ENCODE measurements at places on chromosomes 12 and 14.

DNA sequence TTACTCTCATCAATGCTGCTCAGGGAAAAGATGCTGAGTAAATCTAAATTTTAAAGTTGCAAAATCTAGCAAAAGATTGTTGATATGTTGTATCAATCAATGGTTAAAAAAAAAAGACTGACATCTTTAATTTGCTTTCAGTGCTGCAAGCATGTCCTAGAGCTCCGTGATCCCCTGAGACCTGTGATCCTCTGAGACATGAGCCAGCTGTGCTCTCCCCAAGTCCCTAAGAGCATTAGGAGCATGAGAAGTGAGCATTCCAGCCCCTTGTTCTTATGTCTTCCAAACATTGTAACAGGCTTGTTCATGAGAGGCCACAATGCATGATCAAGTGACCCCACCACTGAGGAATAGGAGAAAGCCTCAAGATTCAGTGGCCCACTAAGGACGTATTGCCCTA is 116.6 kb downstream of the DAD1 start:
- no peak for DNase-seq

- DNase-seq = peak; percentile 53
Measured at GRCh38 chr14:76050797-76051392, 65.3 kb downstream of the IFT43 start.

- DNase-seq = no peak
Measured at GRCh38 chr14:23125011-23125410, 6.0 kb upstream of the CEBPE start.

DNA sequence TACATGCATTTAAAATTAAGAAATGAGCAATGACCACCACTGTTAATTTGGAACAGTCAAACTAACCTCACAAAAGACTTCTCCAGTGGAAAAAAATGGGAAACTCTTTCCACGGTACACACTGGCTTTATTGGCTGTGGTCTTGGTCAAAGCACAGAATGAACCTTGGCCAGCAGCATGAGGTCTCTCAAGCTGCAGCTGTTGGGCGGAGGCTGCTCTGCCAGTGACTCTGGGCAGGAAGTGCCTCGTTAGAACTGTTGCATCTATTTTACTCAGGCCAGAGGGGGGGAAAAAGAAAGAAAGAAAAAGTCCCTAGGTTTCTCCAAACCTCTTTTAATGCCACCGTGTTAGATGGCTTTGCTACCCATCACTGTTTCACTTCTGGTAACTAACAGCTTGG is 279.8 kb upstream of the DIO2 start:
- peak; percentile 50 for DNase-seq

DNA sequence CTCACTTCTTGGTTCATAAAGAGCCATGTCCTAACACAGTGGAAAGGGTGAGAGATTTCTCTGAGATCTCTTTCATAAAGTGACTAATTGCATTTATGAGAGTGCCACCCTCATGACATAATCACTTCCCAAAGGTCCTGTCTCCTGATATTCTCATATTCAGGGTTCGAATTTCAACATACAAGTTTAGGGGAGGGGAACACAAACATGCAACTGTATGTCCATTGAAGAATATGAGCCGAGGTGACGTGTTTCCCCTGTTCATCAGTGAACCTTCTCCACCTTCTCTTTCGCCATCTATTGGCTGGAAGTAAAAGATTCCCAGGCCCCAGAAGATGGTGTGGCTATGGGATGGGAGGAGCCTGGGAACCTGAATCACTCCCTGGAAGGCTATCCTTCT is 354.2 kb upstream of the ATP2B1 start:
- DNase-seq = no peak

- no peak for DNase-seq
Measured at GRCh38 chr12:117119592-117120198, 20.5 kb upstream of the TESC start.

DNA sequence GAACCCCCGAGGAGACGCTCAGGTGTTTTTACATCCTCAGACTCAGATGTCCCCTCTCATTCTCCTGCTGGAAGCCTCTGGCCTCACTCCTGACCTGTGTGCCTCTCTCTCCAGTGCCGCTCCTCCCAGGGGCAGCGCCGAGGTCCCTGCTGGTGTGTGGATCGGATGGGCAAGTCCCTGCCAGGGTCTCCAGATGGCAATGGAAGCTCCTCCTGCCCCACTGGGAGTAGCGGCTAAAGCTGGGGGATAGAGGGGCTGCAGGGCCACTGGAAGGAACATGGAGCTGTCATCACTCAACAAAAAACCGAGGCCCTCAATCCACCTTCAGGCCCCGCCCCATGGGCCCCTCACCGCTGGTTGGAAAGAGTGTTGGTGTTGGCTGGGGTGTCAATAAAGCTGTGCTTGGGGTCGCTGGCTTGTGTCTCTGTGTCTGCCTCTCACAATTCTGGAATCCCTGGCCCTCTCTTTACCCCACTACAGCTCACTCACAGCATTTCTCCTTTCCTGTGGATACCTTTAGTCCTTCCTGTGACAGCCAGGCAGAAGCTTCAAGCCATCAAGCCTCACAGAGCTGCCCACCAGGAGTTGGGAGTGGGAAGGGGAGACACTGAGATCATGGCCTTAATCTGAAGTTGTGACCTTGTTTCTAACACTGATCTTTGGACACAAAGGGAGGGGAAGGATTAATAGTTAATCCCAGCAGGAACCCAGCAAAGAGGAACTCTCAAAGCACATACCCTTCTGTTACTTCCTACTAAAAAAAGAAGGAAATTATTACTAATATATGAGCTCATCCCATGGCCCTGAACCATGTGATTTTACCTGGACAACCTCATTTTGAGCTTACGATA is 1.1 kb upstream of the SOAT2 start:
- no peak for DNase-seq

GRCh38 chr14:26204728-26205479 is 392.9 kb downstream of the NOVA1 start:
- peak; percentile 16 for DNase-seq

GRCh38 chr12:57232156-57232756 is 2.7 kb downstream of the SHMT2 start:
- no peak for DNase-seq

- no peak for DNase-seq
Measured at GRCh38 chr14:74974364-74975058, 19.1 kb upstream of the PGF start.

DNA sequence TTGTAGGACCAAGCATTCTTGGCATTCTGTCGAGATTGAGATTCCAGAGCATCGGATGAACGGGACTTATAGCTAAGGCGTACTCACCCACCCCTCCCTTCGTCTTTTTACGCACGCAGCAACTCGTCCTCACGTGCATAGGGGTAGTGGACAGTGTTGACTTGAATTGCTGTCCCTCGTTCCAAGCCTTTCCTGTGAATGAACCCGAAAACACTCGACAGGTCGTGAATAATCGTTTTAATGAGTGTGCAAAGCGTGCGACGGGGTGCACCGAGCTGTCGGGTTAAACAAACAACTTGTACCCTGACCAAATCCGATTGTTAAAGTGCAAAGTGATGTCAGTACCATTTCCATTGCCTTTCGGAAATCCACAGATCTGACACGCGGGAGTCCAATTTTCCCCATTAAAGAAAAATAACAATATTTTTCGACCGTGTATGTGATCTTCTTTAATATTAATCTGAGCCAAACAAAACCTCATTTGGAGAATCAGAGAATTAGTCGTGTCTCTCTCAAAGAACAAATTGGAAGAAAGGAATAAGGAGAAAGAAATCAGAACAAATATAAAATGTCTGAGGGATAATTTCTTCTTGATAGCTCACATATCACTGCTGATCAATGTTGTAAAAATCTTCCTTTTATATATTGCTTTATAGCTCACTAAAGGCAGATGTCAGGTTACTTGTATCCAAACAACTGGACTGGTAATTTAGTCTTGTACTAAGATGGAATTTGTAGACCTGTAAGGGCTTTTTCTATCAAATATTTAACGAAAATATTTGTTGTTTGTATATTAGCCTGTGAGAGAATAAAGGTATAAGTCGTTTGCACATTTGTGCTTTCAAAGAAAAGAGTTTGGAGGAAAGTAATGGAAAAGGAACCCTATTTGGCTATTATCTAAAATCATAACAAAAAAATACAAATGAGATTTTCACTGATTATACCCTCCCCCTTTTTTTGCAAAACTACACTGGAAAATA is 11.8 kb downstream of the FOXG1 start:
- DNase-seq = no peak

- DNase-seq = no peak
Measured at GRCh38 chr14:32211068-32211404, 8.0 kb upstream of the RNU6-8 start.

- no peak for DNase-seq
Measured at GRCh38 chr14:85182282-85182681, 347.7 kb upstream of the FLRT2 start.

DNA sequence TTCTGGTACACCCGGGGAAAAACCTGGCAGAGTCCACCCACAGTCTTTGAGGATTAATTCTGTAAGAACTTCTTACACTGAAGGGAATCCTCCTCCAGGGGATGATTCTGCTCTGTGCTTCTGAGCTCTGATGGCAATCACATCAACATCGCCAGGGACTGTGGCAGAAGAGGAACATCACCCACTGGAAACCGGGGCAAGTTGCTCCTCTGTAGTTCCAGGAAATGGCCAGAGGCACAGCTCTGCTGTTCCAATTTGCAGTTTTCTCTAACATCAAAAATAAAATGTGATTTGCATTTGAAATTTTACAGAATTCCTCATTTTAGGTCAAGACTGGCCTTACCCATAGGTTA is 207.6 kb downstream of the DAD1 start:
- no peak for DNase-seq

DNA sequence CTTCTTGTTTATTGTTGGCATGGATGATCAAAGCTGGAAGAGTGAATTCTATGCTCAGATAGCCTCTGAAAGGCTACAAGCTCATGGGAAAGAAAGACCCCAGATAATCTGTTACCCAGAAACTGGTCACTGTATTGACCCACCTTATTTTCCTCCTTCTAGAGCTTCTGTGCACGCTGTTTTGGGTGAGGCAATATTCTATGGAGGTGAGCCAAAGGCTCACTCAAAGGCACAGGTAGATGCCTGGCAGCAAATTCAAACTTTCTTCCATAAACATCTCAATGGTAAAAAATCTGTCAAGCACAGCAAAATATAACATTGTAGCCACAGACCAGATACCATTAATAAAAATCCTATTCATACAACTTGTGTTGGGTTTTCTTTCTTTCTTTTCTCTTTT is 7.2 kb downstream of the ACOT6 start:
- no peak for DNase-seq

DNA sequence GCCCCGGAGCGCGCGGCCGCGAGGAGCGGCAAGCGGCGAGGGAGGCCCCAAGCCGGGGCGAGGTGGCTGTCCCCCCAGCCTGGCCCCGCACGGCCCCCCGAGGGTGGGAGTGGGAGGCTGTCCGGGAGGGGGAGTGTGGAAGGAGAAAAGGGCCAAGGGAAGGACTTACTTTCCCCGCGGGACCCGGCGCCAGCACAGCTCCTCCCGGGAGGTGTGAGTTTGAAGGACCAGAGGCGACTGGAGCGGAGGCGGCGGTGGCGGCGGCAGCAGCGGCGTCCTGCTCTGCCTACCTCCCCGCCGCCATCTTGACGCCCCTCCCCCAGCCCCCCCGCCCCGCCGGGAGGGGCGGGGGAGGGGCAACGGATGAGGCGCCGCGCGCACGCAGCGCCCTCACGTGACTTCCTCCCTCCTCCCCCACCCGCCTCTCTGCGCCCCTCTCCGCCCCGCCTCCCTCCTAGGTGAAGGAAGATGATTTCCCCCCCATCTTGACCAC is at the start of gene SBNO1:
Gene SBNO1, minus strand, starts transcription at position 316 of the 493 bp plus-strand sequence. CDS start 14,406 bp downstream, outside the sequence.
- peak; percentile 91 for DNase-seq

- no peak for DNase-seq
Measured at GRCh38 chr14:20557212-20557542, 3.7 kb downstream of the RNASE9 start.

- DNase-seq = no peak
Measured at GRCh38 chr12:118398940-118399339, 22.6 kb downstream of the SUDS3 start.

- no peak for DNase-seq
Measured at GRCh38 chr14:57512220-57512619, 18.6 kb upstream of the CCDC198 start.

GRCh38 chr14:62697461-62697860 is 347.8 kb downstream of the KCNH5 start:
- no peak for DNase-seq

DNA sequence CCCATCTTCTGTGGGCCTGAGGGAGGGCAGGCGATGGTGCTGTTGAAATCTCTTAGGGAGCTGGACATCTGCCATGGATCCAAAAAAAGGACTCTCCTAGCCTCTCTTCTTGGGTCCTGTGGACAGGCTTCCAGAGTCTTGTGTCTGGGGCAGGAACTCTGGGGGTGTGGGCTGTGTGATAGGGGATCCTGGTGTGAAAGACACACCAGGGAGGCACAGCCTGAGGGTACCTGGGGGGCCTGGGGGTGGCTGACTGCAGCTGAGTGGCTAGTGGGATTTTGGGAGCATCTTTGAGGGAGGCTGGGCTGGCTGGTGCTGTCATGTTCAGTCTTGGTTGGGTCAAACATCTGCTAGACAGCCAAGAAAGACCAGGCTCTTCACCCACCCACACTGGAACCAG is 1.8 kb upstream of the KRT83 start:
- DNase-seq = no peak

DNA sequence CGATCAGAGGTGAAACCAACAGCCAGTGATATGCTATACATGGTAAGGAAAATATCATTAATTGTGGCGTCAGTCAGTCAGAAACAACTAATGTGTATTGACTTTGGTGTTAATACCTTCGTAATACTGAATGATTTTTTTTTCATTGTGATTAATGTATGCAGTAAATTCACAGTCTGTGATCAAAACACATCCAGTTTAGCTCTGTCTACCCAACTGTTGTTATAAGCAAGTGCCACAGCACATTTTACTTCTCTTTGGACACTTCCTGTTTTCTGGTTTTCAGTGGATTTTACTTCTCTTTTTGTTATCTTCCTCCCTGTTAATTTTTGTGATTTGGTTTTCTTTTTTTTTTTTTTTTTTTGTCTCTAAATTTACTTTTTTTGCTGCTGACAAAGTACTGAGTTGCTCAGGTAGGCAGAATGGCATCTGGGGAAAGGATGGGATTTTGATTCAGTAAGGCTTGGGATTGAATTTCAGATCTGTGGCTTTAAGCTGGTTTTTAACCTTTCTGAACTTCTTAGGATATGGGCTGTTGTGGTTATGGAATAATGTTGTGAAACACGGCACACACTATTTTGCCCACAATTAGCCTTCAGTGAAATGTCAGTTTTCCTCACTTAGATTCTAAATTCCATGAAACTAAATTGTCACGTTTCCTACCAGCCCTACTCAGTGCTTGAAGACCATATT is 604 bp downstream of the GLIPR1 start:
- peak; percentile 17 for DNase-seq

GRCh38 chr12:59736786-59737185 is 141.0 kb downstream of the SLC16A7 start:
- peak; percentile 95 for DNase-seq

- peak; percentile 92 for DNase-seq
Measured at GRCh38 chr14:53999061-53999488, 42.5 kb upstream of the BMP4 start.

DNA sequence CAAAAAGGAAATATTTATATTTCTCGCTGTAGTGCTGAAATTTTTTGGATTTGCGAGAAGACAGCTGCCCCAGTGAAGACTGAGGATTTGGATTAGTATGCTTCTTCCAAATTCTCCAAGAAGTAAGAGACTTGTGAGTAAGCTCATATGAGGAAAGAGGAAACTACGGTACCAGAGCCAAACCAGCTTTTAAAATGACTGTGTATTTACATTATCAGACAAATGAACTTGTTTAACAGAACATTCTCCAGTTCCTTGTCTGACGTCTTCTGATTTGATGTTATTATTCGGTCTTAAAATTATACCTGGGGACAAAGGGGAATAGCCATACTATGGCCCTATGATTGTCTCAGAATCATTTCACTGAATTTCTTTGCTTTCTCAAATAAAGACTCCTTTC is 8.0 kb downstream of the CLEC12B start:
- DNase-seq = no peak

GRCh38 chr12:28585146-28585545 is 394.9 kb downstream of the CCDC91 start:
- no peak for DNase-seq
